ENCODE measurements at places on chromosomes 1 and 21. TPM values are rescaled to one million over a fixed set of nuclear protein-coding genes. Genes with fewer than 3 reads are reported as not detected.

The ICOSLG gene
- 3.3 TPM for total RNA-seq

The PADI2 gene
- total RNA-seq, result 11.2 TPM

The AMPD1 gene
- total RNA-seq, result not detected

The AK5 gene
- 41.0 TPM for total RNA-seq

The LMX1A gene
- not detected for total RNA-seq

The BLACAT1 gene
- 0.12 TPM for total RNA-seq

The ADGRB2 gene
- 0.11 TPM for total RNA-seq

The OR13G1 gene
- not detected for total RNA-seq

The BCL10 gene
- total RNA-seq, result 30.4 TPM

The L1TD1 gene
- 0.11 TPM for total RNA-seq

The GPR25 gene
- 0.48 TPM for total RNA-seq

The ELOVL1 gene
- total RNA-seq, result 34.6 TPM

The CFAP74 gene
- total RNA-seq, result not detected

The S100A9 gene
- total RNA-seq, result 9.4 TPM

The HES3 gene
- total RNA-seq, result not detected

The NCAM2 gene
- total RNA-seq, result not detected

The PRDM16 gene
- total RNA-seq, result 0.05 TPM

The BSND gene
- not detected for total RNA-seq

The PGBD5 gene
- total RNA-seq, result not detected

The FAM163A gene
- total RNA-seq, result not detected

The OLIG2 gene
- total RNA-seq, result not detected

The DEPDC1 gene
- total RNA-seq, result not detected

The RGSL1 gene
- 0.69 TPM for total RNA-seq

The CNKSR1 gene
- total RNA-seq, result 4.5 TPM

The MAP1LC3C gene
- not detected for total RNA-seq

The SPRR1B gene
- not detected for total RNA-seq

The UBL4B gene
- total RNA-seq, result not detected

The GJB5 gene
- not detected for total RNA-seq

The OPRD1 gene
- not detected for total RNA-seq

The GSTM5 gene
- total RNA-seq, result not detected

The NMNAT2 gene
- not detected for total RNA-seq

The TMCO1 gene
- 101 TPM for total RNA-seq

The SGIP1 gene
- not detected for total RNA-seq

The GORAB gene
- total RNA-seq, result 10.9 TPM

The AMY2A gene
- not detected for total RNA-seq

The RGS16 gene
- 6.2 TPM for total RNA-seq

The RNF11 gene
- total RNA-seq, result 36.6 TPM

The BACE2 gene
- total RNA-seq, result 0.03 TPM

The KRTAP20-4 gene
- total RNA-seq, result not detected
